ENCODE measurements at places on chromosomes 16 and 17.

DNA sequence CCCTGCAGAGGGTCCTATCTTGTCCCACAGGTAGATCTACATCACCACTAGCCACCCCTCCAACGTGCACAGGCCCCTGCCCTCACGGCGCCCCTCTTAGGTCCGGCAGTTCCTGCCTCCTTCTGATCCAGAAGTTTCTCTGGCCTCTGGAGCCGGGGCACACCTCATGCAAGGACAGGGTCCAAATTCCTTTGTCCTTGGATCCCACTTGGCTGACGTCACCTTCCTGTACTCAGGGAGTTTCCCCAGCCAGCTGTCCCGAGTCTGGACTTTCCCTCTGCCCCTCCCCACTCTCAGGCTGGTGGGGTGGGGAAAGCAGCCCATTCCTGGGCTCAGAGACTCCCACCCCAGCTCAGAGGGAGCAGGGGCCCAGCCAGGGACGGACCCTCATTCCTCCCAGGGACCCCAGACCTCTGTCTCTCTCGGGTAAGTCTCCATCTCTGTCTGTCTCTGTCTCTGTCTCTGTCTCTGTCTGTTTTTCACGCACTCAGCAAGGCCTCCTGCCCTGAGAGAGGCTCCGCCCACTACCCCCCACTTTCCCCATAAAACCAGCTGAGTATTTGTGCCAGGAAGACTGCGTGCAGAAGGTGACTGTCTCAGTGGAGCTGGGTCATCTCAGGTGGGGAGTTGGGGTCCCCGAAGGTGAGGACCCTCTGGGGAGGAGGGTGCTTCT, at the start of gene IL32:
IL32 (plus strand) TSS at position 572 of the 673 bp plus-strand sequence. CDS start 172 bp downstream, outside the sequence.
- DNase-seq, result no peak

GRCh38 chr17:81384929-81385319, 10.3 kb upstream of the BAHCC1 start:
- DNase-seq, result no peak

- no peak for DNase-seq
Measured at GRCh38 chr16:53356478-53357207, 77.6 kb upstream of the RBL2 start.

GRCh38 chr17:47975189-47975822, 4.4 kb downstream of the CDK5RAP3 start:
- no peak for DNase-seq

DNA sequence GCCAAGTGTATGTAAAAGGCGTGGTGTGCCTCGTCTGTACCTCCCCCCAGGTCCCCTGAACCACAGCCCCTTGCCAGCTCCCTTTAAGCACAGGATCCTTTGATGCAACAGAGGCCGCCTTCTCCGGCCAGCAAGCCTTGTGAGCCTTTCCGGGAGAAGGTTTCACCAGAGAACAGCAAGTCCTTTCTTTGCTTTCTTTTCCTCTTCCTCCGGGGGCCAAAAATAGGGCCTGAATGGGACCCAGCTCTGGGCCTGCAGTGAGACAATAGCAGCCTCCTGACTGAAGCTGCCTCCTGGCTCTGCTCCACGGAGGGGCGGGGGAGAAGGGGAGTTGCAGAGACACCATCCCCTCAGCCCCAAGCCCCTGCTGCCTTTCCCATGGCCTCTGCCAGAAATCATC, 9.0 kb downstream of the ADGRG1 start:
- DNase-seq, result no peak

GRCh38 chr17:43702637-43703036, 40.9 kb upstream of the MEOX1 start:
- DNase-seq, result no peak

GRCh38 chr17:82402865-82403264, 15.3 kb upstream of the HEXD start:
- DNase-seq, result no peak

GRCh38 chr16:26985100-26986065, 81.3 kb upstream of the C16orf82 start:
- peak; percentile 27 for DNase-seq

- no peak for DNase-seq
Measured at GRCh38 chr17:78653382-78653781, 76.2 kb upstream of the DNAH17 start.

- DNase-seq, result no peak
Measured at GRCh38 chr16:49277386-49277742, 4.3 kb downstream of the CBLN1 start.

DNA sequence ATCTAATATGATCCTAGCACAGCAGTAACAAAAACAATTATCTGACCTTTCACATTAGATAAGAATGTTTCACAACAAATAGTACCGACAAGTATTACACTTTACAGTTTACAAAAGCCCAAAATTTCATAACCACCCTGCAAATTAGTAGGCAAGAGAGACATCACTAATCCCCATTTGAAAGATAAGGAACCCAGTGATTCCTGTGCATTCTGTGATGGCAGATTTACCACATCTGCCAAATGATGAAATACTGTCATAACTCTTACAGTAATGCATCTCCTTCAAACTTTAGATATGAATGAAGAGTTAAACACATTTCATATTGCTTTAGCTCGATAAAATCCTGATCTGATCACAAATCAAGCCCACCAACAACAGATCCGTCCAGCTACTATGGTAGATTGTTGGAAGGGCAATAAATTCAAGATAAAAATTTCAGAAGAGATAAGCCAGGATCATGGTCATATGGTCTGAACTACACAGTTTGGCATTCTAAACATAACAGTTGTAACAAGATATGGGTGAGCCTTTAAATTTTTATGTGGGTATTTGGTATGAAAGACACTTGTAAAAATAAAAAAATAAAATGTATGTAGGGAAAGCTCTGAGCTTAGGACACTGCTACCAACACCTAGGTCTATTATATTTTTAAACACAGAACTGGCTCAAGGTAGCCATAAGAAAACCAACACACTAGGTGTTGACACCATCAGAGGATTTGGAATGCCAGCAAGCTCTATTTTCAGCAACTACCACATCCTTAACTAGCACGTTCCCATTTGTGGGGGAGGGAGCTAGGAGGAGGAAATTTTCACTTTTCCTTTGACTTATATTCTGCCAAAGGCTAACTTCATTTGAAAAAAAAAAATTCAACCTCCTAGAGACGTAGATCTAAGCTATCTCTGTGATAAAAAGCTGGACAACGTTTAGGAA, 9.3 kb downstream of the YWHAE start:
- no peak for DNase-seq

DNA sequence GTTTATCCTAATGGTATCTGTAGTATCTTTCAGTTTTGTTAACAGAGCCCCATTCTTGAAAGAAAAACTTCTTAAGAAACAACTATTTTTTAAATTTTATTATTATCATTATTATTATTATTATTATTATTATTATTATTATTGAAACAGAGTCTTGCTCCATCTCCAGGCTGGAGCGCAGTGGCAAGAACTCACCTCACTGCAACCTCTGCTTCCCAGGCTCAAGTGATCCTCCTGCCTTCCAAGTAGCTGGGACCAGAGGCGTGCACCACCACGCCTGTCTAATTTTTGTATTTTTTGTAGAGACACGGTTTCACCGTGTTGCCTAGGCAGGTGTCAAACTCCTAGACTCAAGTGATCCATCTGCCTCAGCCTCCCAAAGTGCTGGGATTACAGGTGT, 23.4 kb downstream of the SUPT6H start:
- no peak for DNase-seq
